ENCODE measurements at places on chromosomes 4 and X.

DNA sequence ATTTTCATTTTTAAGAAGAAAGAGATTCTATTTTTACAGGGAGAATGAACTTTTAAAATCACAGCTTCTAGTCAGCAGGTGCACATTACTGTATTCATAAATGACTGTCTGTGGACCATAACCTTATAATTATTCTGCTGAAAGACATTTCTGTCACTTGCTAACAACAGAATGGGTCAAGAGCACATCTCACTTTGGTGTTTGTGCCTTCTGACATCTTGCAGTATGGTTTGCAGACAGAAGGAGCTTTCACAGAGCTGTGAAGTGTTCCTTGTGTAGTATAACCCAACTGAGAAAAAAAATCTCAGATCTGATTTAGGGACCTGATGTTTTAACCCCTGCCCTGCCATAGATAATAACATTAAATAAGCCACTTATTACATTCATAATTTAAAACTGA is 131.4 kb upstream of the CTSO start:
- no peak for DNase-seq

DNA sequence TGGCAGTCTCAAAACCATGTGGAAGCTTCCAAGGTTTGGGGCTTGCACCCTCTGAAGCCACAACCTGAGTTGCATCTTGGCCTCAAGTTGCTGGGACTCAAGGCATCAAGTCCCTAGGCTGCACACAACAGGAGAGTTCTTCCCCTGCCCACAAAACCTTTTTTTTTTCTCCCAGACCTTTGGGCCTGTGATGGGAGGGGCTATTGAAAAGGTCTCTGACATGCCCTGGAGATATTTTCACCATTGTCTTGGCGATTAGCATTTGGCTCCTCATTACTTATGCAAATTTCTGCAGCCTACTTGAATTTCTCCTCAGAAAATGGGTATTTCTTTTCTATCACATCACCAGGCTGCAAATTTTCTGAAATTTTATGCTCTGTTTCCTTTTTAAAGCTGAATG is 349.5 kb upstream of the EDA2R start:
- DNase-seq, result no peak

DNA sequence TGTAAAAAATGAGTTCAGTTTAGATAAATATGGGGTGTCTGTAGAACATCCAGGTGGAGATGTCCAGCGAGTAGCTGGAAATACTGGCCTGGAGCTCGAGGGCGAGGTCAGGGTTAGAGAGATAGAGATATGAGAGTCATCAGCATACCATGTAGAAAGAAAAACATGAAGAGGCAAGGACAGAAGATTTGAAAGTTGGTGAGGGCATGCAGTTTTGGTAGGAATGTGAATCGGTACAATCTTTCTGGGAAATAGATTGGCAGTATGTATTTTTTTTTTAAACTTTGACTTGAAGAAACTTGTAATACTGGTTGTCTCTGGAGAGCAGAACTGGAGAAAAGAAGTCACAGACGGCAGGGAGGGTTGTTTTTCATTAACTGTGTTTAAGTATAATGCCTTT is 2.4 kb upstream of the SNX12 start:
- DNase-seq, result no peak

DNA sequence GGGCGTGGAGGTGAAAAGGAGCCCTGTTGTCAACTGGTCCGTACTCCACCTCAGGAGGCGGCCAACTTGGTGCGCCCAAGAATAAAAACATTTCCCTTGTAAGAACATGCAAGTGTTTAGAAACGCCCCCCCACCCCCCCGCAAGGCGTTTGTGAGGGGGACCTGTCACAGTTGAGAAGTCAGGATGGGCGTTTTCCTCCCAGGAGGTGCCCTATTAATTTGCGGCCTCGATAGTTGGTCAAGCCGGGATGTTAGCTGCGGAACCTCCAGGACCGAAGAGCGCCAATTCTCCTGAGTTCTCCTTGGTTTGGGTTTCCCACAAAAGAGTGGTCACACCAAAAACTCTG is 651 bp upstream of the SAP30 start:
- DNase-seq, result peak; percentile 34

DNA sequence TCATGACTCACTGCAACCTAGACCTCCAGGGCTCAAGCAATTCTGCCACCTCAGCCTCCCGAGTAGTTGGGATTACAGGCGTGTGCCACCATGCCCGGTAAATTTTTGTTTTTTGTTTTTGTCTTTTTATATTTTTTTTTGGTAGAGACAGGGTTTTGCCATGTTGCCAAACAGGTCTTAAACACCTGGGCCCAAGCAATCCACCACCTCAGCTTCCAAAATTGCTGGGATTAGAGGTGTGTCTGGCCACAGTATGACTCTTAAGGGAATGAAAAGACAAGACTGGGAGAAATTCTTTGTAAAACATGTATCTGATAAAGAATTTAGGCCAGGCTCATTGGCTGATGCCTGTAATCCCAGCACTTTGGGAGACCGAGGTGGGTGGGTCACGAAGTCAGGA is 29.2 kb upstream of the PDGFRA start:
- DNase-seq, result no peak

DNA sequence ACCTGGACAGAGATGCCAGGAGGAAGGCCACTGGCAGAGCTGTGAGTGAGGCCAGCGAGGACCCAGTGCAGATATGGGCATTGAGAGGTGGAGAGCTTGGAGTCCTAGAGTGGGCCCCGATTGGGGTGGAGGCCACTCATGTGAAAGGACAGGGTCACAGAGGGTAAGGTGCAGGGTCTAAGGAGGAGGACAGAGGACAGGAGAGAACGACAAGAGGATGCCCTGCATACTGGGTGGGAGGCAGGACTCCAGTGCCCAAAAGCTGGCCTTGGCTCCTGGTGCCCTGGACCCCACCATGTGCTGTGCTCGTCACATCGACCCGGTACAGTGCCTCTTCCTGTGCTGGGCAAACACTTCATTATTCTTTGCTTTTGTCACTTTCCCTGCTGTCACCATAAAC is 66.7 kb downstream of the NAT8L start:
- DNase-seq, result no peak

- DNase-seq, result no peak
Measured at GRCh38 chr4:188201851-188202250, 62.6 kb downstream of the TRIML1 start.

GRCh38 chrX:144586756-144587155 is 660.5 kb upstream of the SPANXN1 start:
- DNase-seq, result no peak

DNA sequence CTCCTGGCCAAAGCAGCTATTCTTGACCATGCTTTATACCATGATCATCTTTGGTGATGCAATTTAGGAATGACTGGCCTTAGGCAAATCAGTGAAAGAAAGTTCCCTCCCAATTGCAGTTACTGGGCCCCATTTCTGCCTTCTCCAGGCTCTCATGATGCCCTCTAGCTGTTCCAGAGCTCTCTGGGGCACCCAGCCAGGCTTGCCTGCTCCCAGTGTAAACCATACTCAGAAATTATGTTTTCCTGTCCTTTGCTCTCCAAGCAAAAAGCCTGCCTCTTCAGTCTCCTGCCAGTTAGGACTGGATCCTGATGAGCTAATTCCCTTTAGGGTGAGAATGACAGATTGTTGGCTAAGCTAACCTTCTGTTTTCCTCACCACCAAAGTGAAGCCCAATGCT is 85.3 kb upstream of the RBPJ start:
- DNase-seq, result no peak

GRCh38 chr4:175373031-175373430 is 439.0 kb downstream of the GPM6A start:
- DNase-seq, result no peak

DNA sequence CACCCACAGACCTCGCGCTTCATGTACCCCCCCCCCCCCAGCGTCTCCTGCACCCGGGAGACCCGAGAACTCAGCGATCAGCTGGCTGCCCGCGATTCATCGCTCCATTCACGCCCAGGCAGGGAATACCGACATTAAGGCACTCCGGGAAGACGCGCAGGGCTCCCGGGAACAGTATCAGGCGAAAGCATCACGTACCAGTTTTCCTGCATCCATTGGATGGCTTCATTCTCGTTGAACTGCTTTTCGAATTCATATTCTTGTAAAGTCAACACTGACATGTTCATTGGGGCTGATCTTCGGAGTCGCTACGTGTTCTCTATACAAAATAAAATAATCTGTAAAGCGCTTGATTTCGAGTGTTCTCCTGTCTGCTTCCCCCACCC is 373 bp downstream of the ELOVL6 start:
- no peak for DNase-seq

DNA sequence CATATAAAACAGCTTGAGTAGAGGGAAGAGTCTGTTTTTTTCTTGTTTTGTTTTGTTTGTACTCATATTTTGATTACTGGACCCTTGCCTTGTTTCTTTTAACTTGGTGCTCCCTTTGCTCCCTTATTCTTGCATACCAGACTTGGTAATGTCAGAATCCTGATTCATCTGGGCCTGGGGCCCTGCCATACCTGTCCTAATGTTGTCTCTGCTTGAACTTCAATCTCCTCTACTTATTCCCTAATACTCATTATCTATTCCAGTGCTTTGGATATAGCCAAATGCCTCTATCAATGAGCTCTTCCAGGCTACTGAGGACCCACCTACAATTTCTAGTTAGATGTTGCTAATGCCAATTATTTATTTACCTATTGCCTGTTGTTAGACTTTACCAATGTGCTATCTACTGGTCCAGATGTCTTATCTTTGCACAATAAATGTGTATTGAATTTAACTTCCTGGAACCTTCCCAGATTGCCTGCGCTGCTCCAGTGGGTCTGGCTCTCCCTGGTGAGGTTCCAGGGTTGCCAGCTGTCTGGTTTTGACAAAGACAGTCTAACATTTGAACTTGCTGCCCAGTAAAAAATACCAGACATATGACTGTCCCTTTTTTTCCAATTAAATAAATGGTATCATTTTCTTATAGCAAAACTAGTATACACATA is 64.4 kb upstream of the ACSL4 start:
- DNase-seq, result no peak

- DNase-seq, result no peak
Measured at GRCh38 chr4:168502861-168503260, 6.0 kb downstream of the PALLD start.

GRCh38 chr4:1371176-1372165 is 24.5 kb downstream of the UVSSA start:
- DNase-seq, result no peak

DNA sequence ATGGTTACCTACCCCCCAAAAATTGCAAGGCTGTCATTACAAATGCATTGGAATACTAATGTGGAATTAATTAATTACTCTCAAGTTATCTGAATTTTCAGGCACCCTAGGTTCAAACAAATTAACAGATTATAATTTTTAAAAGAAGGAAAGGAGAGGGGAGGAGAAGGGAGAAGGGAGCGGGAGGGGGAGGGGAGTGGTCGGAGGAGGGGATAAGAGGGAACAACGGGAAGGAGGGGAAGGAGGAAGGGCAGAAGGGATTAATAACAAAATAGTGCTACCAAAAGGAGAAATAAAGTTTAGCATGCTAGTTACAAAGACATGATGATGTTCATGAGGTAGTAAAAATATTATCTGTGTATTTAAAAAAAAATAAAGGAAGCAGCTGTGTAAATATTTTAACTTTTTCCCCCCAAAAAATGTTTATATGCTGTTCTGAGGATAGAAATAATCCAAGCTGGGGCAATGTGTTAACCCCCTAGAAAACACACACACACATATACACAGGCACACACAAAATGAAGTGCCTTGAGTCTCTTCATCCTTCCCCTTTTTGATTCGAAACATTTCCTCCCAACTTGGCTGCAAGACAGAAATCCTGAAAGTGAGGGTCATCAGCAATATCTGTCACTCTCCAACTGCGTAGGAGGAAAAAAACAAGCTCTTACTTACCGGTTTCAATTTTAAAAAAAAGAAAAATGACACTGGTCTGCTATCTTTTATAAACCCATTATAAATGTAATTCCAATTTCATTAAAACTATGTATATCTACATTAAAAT is 58.8 kb downstream of the PPP3CA start:
- DNase-seq, result no peak

GRCh38 chr4:168291242-168291641 is 27.3 kb downstream of the DDX60 start:
- DNase-seq, result no peak

- no peak for DNase-seq
Measured at GRCh38 chrX:19836337-19836736, 51.1 kb downstream of the SH3KBP1 start.
